ENCODE measurements at places on chromosomes 7 and 10.

- no peak for DNase-seq
Measured at GRCh38 chr10:66144016-66144415, 781.8 kb upstream of the LRRTM3 start.

- DNase-seq = peak; percentile 21
Measured at GRCh38 chr10:18104223-18104872, 35.9 kb upstream of the CACNB2 start.

DNA sequence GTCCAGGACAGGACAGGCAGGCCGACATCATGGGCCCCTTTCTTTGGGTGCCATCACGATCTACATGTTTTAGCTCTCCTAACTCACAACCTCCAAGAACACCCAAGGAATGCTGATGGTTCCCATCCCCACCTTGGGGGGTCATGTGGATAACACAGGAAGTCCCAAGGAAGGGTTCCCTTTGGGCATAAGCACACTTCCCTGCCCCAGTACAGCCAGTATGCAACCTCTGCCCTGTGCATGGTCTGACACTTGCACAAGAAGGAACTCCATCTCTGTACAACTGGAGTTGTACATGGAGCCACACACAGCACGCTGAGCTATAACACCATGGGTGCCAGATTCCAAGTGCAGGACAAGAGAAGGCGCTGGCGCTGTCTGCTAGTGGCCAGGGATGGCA is 11.0 kb downstream of the MAT1A start:
- DNase-seq = no peak

- no peak for DNase-seq
Measured at GRCh38 chr7:42269161-42269560, 32.2 kb upstream of the GLI3 start.

DNA sequence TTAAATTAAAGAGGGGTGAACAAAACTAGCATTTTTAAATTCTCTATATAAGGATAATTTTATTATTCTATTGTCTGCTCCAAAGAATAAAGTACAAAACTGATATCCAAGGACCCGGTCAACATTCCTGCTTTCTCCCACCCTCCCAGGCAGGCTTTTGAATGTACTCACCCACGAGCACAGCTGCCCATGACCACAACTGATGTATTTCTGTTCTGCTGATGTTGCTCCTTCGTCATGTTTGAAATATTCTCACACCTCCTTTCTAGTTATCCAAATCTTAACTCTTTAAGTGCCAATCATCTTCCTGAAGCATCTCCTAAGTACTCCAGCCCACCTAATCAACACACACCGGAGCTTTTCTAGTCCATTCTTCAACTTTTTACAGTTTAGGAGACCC is 46.7 kb downstream of the CALD1 start:
- no peak for DNase-seq

- no peak for DNase-seq
Measured at GRCh38 chr7:12653518-12653917, 33.9 kb upstream of the ARL4A start.

- no peak for DNase-seq
Measured at GRCh38 chr7:140719721-140720120, 23.2 kb downstream of the NDUFB2 start.

GRCh38 chr10:69583106-69583505 is 9.9 kb upstream of the NEUROG3 start:
- DNase-seq = no peak

DNA sequence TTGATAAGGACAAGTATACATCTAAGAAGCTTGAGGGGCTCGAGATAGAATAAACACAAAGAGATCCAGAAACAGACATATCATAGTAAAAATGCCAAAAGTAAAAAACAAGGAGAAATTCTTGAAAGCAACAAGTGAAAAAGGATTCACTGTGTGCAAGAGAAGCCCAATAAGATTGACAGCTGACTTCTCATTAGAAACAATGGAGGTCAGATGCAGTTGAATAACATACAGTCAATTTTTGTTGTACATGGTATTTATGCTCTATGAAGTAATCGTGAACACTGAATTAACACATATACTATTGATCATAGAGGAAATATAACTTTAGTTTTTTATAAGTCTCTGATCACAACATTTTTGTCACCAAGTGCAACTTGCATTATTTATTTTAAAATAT is 982.8 kb upstream of the SORCS1 start:
- DNase-seq = no peak

DNA sequence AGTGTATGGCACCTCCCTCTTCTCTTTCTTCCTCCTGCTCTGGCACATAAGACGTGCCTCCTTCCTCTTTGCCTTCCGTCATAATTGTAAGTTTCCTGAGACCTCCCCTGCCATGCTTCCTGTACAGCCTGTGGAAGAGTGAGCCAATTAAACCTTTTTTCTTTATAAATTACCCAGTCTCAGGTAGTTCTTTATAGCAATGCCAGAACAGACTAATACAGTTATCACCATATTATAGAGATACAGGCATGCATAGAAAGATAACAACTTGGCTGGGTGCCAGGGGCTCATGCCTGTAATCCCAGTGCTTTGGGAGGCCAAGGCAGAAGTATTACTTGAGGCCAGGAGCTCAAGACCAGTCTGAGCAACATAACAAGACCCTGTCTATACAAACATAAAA is 53.2 kb downstream of the GCC1 start:
- no peak for DNase-seq

- no peak for DNase-seq
Measured at GRCh38 chr7:87027900-87028299, 31.6 kb downstream of the ELAPOR2 start.

DNA sequence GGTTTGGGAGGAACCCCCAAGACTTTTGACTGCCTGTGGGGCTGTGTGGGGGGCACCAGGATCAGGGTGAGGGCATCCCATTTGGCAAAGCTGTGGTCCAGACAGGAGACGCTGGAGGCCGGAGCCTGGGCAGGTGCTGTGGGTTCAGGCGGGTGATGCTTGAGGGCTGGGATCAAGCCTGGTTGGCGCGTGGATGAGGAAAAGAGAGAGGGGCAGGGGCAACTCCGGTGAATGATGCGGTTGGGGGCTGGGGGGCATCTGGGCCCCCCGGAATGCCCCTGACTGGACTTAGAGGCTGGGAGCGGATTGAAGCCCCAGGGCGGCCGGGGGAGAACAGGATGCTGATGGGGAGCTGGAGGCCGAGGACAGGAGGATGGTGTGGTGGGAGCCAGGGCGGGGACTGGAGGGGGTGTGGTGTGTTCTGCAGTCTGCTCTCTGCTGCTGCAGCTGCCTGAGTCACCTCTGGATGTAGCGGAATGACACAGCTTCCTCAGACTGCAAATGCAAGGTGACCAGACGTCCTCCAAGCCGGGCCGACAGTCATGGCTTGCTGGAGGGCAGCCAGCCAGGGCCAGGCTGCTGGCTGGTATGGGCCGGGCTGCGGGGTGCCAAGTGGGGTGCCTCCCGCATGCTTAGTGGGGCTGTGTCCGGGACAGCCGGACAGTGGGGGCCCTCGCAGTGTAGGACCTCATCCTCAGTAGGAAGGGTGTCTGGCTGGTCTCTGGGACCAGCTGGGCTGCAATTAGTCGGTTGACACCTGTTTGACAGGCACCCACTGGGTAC is 3.2 kb downstream of the MAFK start:
- peak; percentile 92 for DNase-seq

GRCh38 chr7:127803626-127804025 is 151.6 kb downstream of the SND1 start:
- DNase-seq = no peak

GRCh38 chr7:70259502-70259901 is 661.2 kb downstream of the AUTS2 start:
- no peak for DNase-seq

- no peak for DNase-seq
Measured at GRCh38 chr10:22315455-22316285, 518 bp upstream of the COMMD3 start.

DNA sequence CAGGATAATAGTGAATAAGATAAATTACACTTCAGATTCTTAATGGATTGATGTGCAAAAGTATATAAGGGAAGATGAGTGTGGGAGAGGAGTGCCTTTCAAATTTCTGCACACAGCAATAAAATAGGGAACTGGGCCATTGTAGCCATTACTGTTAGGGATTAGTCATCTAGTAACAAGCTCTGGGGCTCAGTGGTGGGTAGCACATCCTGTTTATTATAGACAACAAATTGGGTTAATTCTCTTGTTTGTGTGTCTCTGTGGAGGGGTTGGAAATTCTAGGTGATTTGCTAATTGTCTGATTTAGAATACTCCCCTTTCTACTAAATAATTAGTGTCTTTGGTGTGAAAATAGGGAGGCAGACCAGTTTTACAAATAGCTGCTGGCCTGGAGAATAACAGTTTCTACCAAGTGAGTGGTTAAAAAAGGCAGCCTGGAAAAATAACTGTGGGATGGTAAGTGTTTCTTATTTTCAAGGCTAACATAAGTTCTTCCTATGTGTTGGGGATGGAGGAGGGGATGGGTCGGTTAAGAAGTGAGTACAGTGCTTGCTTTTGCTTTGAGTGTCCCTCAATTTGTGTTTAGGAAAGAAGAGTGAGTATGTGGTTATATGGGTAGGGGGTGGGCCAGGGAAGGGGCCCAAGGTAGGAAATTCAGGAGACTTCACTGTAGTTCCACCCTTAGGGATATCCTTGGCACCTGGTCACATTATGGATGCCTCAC is 43.3 kb upstream of the TMEM248 start:
- no peak for DNase-seq

- no peak for DNase-seq
Measured at GRCh38 chr10:49784681-49785080, 22.6 kb upstream of the OGDHL start.

DNA sequence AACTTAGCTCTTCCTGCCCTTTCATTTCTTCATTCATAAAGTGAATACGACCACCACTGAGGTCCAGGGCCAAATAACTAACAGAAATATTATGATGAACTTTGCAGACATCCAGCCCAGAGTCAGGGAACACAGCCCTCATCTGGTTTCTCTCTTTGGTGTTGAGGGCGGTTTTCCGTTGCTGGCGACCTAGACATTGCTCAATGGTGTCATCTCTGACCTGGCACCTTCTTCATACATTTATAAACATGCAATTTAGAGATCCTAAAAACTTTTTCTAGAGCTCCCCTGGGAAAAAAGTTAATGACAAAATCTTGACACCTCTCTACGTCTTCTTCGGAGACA is 324 bp upstream of the TET1 start:
- DNase-seq = no peak

DNA sequence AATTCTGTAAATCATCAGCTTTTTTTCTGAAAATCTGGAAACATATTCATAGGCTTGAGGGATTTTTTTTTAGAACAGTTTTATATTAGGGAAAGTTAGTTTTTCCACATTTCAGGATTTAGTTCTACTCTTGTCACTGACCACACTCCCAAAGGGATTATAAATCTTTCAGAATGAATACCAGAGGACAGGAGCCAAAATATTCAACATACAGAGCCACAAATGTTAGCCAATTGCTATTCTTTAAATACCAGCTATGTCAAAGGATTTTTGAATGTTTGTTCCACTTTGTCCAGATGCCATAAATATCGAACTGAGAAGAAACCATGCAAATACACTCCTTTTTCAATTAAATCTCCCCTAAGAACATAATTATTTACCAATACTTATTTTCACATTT is 50.7 kb downstream of the ODAD2 start:
- no peak for DNase-seq

DNA sequence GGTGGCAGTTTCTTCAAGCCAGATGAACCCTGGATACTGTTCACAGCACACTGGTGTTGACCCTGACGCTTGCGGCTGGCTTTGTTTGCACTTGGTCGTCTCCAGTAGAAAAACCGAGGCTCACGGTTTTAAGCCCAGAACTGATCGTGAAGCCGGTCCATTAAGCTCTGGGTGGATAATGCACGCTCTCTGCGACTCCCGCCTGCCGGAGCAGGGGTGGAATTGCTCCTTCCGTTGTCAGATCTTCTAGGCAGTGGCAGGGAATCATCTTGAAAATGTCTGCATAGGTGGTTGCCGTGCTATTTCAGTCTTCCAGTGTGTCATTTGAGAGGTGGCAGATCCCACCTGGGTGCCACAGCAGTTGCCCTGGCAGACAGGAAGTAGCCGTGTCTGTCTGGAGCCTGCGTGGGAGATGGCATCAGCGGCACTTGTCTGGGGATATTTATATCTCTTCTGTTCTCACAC is 35.9 kb upstream of the AP5Z1 start:
- no peak for DNase-seq

- peak; percentile 5 for DNase-seq
Measured at GRCh38 chr7:113015034-113015645, 71.5 kb downstream of the GPR85 start.

GRCh38 chr7:158328376-158329013 is 259.1 kb downstream of the PTPRN2 start:
- DNase-seq = no peak

GRCh38 chr7:1703871-1704810 is 34.1 kb downstream of the ELFN1 start:
- DNase-seq = no peak

- no peak for DNase-seq
Measured at GRCh38 chr10:44459671-44460070, 74.8 kb upstream of the CXCL12 start.

- no peak for DNase-seq
Measured at GRCh38 chr7:28076423-28077200, 104.0 kb downstream of the JAZF1 start.

Data from HTR-8/SVneo (cell line).